RPMI7951 (cell line): ENCODE measurements at places on chromosomes 3 and 15.

- peak; percentile 93 for DNase-seq
Observed at GRCh38 chr15:85047271-85047948, 65.8 kb downstream of the PDE8A start.

GRCh38 chr15:82680200-82681102, 29.2 kb downstream of the AP3B2 start:
- no peak for DNase-seq

GRCh38 chr15:62912808-62913207, 129.7 kb upstream of the TPM1 start:
- peak; percentile 20 for DNase-seq

- DNase-seq, result no peak
Observed at GRCh38 chr15:60970246-60971170, 258.6 kb downstream of the RORA start.

- DNase-seq, result no peak
Observed at GRCh38 chr3:179961071-179961702, 75.5 kb downstream of the PEX5L start.
